ENCODE measurements at places on chromosomes 6 and 20.

DNA sequence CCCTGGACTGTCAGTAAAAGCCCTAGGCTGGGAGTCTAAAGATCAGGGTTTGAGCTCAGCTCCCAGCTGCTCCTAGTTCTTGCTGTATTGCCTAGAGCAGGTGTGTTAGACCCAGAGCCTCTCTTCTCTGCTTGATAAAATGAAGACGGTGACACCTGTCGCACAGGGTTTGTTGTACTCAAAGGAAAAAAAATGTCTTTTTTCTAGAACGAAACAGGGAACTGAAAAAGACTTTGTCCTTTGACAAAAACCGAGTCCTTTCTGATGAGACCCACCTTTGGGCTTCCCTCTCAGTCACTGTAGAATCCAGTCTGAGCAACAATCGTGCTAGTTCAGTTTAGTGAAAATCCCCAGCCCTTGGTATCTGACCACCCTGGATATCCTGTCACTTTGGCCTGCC is 102.1 kb upstream of the LAMP5 start:
- no peaks in the 10 kb centered on the region for H3K4me1 ChIP-seq
- no peak overlapping the region for H3K4me3 ChIP-seq
- H3K36me3 ChIP-seq, result peaks cover 2% of the 10 kb centered on the region
- no peak overlapping the region for H3K27ac ChIP-seq
- no peak for DNase-seq

DNA sequence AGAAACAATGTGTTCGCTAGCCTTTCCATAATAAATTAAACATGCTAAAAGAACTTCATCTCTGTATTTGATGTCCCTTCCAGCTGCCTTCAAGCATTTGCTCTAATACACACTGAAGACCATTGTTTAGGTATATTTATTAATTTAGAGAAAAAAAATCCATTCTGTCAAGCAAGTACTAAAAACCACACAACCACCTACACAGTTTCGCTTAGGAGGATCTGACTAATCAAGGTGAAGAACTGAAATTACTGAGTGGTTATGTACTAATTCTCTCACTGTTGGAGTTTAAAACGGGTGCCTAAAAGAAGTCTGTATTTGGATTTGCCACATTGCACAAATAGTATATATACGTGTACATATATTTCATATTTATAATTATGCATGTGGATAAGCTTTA is 58.9 kb downstream of the GMDS start:
- peaks cover 2% of the 10 kb centered on the region for H3K27me3 ChIP-seq
- DNase-seq, result no peak

DNA sequence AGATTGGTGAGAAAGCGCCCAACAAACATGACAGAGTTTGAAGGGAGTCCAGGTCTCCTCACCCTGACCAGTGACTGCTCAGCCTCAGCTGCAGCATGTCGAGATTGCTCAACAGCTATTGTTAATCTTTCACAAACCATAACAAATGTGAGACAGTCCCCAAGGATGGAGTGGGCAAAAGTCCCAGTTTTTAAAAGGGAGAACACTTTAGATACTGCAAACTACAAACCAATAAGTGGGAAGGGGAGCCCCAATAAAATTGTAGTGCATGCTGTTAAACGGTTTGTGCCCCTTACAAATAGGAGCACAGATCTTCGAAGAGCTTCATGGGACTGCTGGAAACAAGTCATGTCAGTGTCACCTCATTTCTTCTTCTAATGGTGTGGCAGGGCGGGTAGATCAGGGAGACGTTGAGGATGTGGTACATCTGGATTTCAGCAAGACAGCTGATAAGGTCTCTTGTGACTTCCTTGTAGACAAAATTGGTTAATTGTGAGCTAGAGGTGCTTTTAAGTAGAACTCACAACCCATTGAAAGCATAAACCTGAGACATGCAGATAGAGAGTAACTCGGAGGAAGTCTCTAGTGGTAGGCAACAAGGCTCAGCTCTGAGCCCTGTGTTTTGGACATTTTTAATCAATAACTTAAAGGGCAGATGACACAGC is 134.0 kb upstream of the ARMC2 start:
- no peak overlapping the region for H3K27ac ChIP-seq
- H3K4me3 ChIP-seq, result no peak overlapping the region
- peaks cover 8% of the 10 kb centered on the region for H3K27me3 ChIP-seq

GRCh38 chr6:53306819-53307347 is 41.9 kb downstream of the ELOVL5 start:
- H3K4me1 ChIP-seq, result peaks cover 47% of the 10 kb centered on the region
- peaks cover 7% of the 10 kb centered on the region for H3K27me3 ChIP-seq
- DNase-seq, result no peak
- no peak overlapping the region for H3K4me3 ChIP-seq
- no peak overlapping the region for H3K27ac ChIP-seq
- H3K36me3 ChIP-seq, result peaks cover 5% of the 10 kb centered on the region

DNA sequence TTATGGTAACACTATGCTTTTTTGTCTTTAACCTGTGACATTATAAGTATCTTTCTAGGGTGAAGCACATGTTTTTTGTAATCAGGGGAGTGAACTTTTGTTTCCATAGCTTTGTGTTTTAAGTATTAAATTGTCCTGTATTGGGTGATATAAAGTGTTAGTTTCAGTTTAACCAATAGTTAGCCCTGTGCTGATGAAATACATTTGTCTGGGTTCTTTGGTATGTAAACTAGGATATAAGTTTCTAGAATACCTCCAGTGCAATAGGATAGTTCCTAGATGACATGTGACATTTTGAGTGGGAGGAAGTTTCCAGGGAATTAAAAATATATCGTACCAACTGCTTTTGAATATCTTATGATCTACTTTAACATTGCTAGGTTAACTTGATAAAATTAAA is 611.0 kb upstream of the MARCKS start:
- no peak overlapping the region for H3K27ac ChIP-seq
- DNase-seq, result no peak
- H3K4me3 ChIP-seq, result no peak overlapping the region

DNA sequence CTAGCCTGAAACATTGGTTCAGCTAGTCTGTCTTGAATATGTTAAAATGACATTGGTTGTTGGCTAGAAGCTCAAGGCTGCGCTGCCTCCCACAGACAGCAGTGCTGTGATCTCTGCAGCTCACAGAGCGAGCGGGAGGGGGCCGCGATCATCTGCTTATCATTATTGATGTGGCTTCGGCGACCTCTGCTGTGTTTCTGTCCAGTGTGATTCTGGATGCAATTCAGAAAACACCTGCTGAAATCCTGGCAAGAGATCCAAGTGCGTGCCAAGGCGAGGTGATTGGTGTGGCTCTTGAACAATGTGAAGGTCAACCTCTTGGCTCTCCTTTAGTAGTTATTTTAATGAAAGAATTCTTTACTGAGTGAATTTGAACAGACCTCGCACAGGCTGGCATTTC is 142.3 kb upstream of the SASH1 start:
- no peaks in the 10 kb centered on the region for H3K27me3 ChIP-seq
- no peak overlapping the region for H3K27ac ChIP-seq
- DNase-seq, result no peak
- peaks cover 3% of the 10 kb centered on the region for H3K36me3 ChIP-seq
- H3K4me1 ChIP-seq, result peaks cover 10% of the 10 kb centered on the region

DNA sequence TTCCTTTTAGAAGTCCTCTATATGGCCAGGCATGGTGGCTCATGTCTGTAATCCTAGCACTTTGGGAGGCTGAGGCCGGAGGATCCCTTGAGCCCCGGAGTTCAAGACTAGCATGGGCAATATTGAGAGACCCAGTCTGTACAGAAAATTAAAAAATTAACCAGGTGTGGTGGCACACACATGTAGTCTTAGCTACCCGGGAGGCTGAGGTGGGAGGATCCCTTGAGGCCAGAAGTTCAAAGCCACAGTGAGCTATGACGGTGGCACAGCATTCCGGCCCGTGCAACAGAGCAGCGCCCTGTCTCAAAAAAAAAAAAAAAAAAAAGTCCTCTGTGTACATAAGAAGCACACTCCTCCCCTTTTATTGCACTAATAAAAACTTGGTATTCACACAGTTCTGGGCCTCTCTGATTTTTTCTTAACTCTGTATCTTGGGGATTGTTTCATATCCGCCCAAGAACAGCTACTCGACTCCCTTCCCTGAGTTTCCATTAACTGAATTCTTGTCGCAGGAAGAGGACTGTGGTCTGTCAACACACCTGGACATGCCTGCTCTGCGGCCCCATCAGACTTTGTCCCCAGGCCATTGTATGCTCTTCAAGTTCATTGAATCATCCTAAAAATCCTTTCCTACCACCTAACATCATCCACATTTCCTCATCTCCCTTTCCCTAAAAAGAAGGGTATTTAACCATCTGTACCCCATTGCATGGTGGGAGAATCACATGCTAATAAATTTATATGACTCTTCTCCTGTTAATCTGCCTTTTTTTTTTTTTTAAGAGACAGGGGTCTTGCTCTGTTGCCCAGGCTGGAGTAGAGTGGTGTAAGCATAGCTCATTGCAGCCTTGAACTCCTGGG is 25.9 kb upstream of the PPP1R3G start:
- no peak overlapping the region for H3K27ac ChIP-seq
- no peak for DNase-seq
- H3K4me1 ChIP-seq, result peaks cover 8% of the 10 kb centered on the region
- H3K36me3 ChIP-seq, result no peaks in the 10 kb centered on the region
- H3K27me3 ChIP-seq, result peaks cover 7% of the 10 kb centered on the region

GRCh38 chr20:47888351-47888750 is 103.1 kb upstream of the SULF2 start:
- H3K27ac ChIP-seq, result no peak overlapping the region
- H3K4me1 ChIP-seq, result no peaks in the 10 kb centered on the region
- no peak overlapping the region for H3K4me3 ChIP-seq
- no peak for DNase-seq
- H3K36me3 ChIP-seq, result no peaks in the 10 kb centered on the region
- H3K27me3 ChIP-seq, result peaks cover 2% of the 10 kb centered on the region

DNA sequence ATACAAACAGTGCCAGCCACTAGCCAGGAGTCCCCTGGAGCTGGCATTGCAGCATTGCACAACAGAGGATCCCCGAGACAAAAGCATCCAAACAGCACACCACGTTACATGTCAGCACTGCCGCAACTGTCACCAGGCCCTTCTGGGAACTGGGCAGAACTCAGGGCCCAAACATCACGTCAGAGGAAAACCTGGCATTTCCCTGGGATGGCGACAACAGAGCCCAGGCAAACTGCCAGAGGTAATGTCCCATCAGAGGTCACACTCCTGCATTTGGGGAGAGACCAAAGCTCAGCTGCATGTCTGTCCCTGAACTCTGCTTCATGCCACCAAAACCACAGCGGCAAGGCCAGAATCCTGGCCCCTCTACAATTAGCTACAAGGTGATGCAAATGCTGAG is 36.3 kb downstream of the PPP1R3G start:
- H3K4me1 ChIP-seq, result peaks cover 11% of the 10 kb centered on the region
- no peaks in the 10 kb centered on the region for H3K36me3 ChIP-seq
- H3K27me3 ChIP-seq, result peaks cover 5% of the 10 kb centered on the region
- no peak overlapping the region for H3K27ac ChIP-seq
- H3K4me3 ChIP-seq, result no peak overlapping the region

GRCh38 chr6:47352966-47353365 is 43.3 kb upstream of the TNFRSF21 start:
- no peak overlapping the region for H3K27ac ChIP-seq
- H3K36me3 ChIP-seq, result no peaks in the 10 kb centered on the region
- peaks cover 10% of the 10 kb centered on the region for H3K4me1 ChIP-seq
- H3K4me3 ChIP-seq, result no peak overlapping the region

DNA sequence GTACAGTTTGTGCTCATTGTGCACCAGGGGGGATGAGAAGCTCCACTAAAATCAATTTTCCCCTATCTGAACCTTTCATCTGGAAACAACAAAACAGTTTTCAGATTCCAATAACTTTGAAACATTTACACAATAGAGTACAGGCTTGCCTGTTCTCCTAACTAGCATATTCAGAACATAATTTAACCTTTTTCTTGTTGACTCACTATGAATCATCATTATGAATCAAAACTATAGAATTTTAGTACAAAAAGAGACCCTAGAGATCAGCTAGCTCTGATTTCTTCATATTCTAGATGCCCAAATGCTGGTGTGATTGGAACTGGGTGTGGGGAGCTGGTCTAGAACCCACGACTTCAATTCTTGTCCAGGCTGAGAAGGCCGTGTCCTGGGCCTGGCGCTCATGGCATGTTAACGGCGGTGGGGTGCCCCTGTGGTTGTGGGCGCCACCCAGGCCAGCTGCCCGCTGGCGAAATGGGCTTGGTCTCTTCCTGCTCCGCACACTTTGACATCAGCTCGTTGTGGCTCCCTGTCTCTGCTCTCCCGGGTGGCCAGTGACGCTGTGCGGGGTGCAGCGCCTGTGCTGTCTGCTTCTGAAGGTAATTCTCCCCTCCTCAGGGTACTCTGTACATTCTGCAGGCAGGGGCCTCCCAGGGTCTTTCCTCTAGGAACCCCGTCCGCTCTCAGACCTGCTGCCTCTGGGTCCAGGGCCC is 29.9 kb upstream of the AGPAT4 start:
- H3K4me1 ChIP-seq, result no peaks in the 10 kb centered on the region
- peaks cover 3% of the 10 kb centered on the region for H3K27me3 ChIP-seq
- DNase-seq, result no peak
- no peak overlapping the region for H3K27ac ChIP-seq
- no peak overlapping the region for H3K4me3 ChIP-seq
- H3K36me3 ChIP-seq, result peaks cover 3% of the 10 kb centered on the region

- no peaks in the 10 kb centered on the region for H3K27me3 ChIP-seq
- H3K27ac ChIP-seq, result no peak overlapping the region
- no peaks in the 10 kb centered on the region for H3K36me3 ChIP-seq
- no peaks in the 10 kb centered on the region for H3K4me1 ChIP-seq
- DNase-seq, result no peak
- H3K4me3 ChIP-seq, result no peak overlapping the region
These were observed 78.8 kb downstream of the SLC24A3 start for GRCh38 chr20:19291024-19291817.

DNA sequence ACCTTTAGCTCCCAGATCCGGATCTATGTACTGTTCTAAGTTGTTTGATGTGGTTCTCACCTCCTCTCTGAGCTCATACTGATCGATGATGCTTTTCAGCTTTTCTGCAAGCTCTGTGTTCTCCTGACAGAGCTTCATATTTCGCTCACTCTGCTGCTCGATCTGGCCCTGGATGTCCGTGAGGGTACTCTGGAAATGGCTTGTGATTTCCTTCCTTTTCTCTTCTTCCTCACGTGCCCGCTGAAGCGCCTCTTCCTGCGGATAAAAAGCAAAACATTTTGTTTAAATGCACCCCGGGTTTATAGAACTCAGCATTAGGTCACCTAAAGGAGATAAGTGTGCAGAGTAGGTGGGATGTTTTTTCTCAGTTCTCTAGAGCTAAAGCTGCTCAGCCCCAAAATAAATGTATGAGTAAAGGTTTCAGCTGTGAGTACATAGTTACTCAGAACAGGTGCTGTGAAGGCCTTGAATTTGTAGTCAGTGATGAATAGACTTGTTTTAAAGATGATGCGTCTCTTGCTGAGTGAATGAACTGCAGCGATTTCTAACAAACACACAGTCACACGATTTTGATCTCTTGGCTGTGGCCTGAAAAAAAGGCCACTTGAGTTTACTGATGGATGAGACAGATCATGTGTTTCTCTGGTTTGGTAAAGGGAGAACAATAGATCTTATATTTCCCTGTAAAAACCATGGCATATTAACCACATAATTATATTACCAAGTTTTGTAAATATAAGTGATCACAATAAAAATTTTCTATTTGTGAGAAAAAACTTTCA is 29.1 kb downstream of the TXLNB start:
- peaks cover 2% of the 10 kb centered on the region for H3K27me3 ChIP-seq
- no peaks in the 10 kb centered on the region for H3K36me3 ChIP-seq
- H3K4me3 ChIP-seq, result no peak overlapping the region
- peak overlapping the region; percentile 30 for H3K27ac ChIP-seq
- peaks cover 12% of the 10 kb centered on the region for H3K4me1 ChIP-seq

GRCh38 chr20:3924304-3925112 is 35.3 kb downstream of the PANK2 start:
- H3K27me3 ChIP-seq, result peaks cover 12% of the 10 kb centered on the region
- H3K4me1 ChIP-seq, result peaks cover 20% of the 10 kb centered on the region
- H3K36me3 ChIP-seq, result peaks cover 31% of the 10 kb centered on the region
- peak overlapping the region; percentile 70 for H3K27ac ChIP-seq
- peak overlapping the region; percentile 44 for H3K4me3 ChIP-seq

- no peak for DNase-seq
- H3K27ac ChIP-seq, result no peak overlapping the region
- peaks cover 4% of the 10 kb centered on the region for H3K27me3 ChIP-seq
- H3K4me3 ChIP-seq, result no peak overlapping the region
These were observed 482.7 kb upstream of the JARID2 start for GRCh38 chr6:14763139-14763538.

Measured in endothelial cell (in vitro differentiated cells).